ENCODE measurements at places on chromosomes 4 and X. TPM values are rescaled to one million over a fixed set of nuclear protein-coding genes. Genes with fewer than 3 reads are reported as not detected.

The VCX3A gene
- total RNA-seq = not detected

The VCX gene
- total RNA-seq = not detected

The TEX11 gene
- not detected for total RNA-seq

The GPR143 gene
- 1.8 TPM for total RNA-seq

The CXCL6 gene
- total RNA-seq = 18.5 TPM

The KANTR gene
- 5.9 TPM for total RNA-seq

The BRS3 gene
- total RNA-seq = not detected

The NKAP gene
- 7.1 TPM for total RNA-seq

The PPP1R3F gene
- total RNA-seq = 5.6 TPM

The HSPA4L gene
- total RNA-seq = 8.0 TPM

The ADAMTS3 gene
- 4.2 TPM for total RNA-seq

The PRRG3 gene
- 0.17 TPM for total RNA-seq

The GPR82 gene
- not detected for total RNA-seq

- no peak for DNase-seq
These were observed 57.3 kb downstream of the DMP1 start for GRCh38 chr4:87707279-87707918.

- DNase-seq = peak; percentile 49
These were observed 14.1 kb upstream of the MGST2 start for GRCh38 chr4:139651282-139652194.

DNA sequence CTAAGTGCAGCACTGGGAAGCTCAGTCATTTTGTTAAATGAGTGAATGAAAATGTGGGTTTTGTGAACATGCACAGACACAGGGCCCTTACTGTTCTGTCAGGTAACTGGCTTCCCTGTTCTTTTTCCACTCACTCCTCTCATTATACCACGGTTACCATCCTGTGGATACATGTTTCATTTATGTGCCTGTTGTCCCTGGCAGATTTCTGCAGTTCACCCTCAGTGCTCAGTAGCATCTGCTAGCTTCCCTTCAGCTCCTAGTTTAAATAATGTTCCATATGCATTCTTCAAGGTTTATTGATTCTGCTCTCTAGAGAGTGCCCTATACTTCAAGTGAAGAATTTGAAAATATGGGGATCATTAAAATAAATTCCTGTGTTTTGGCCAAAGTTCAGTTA, 1634.3 kb upstream of the ADGRL3 start:
- DNase-seq = no peak

GRCh38 chrX:53223068-53223693, 1.8 kb downstream of the KDM5C start:
- no peak for DNase-seq

DNA sequence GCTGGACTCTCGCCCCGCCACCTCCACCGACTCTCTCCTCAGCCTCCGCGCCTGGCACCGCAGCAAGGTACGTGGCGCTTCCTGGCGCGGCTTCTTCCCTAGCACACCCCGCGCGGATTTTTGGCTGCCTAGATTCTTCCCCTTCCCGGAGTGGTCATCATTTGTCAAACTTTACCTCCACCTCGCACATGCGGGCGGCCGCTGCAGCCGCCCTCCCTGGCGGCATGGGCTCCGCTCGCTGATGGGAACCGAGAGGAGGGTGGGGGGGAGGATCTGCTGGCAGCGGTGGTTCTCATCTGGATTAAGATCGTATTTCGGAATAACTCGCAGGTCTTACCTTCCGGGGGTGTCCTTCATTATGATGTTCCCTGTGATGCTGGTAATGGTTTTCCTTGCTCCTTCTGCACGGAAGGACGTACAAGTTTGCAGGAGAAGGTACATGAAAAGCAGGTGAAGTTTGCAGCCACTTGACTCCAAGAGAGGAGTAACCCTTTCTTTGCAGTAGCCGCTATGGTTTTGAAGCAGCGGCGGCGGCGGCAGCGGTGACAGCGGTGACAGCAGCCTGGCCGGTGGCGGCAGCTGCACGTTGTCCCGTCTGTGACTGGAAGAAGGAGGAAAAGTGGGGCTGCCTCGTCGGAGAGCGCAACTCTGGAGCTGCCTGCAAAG, 2183.9 kb upstream of the TENM3 start:
- DNase-seq = peak; percentile 1

GRCh38 chrX:56788717-56789122, 59.7 kb downstream of the NBDY start:
- DNase-seq = no peak

DNA sequence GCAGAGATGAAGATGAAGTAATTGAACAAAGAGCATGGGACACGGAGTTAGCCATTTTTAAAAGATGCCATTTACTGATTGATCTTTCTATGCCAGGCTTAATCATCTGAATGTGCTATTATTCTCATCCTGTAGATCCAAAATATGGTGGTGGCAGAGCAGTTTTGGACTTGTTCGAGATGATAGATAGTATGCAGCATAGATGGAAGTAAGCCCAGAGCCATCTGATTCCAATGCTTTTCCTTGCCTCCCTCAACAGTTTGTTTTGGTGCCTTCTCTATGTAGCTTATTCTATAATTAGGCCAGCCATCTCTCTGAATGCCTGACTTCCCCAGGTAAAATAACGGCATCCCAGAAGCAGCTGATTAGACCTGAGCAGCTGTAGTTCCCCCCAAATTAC, 152.6 kb upstream of the CLNK start:
- no peak for DNase-seq

DNA sequence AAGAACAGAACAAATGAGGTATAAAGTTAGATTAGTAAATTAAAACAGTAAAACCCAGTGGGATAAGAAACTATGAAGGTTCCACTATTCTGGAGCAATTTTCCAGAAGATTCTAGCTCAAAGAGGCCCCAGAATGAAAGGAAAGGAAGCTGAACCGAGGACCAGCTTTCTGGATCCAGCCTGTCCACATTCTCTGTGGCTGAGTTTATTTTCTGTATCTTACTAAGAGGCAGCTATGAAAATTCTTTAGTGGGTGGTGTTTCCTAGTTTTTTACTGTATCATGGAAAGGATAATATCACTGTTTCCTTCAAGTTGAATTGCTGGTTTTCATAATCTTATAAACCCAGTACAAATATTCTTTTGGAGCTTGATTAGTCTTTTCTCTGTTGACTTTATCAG, 11.8 kb downstream of the DAPP1 start:
- no peak for DNase-seq

GRCh38 chr4:121950212-121950679, 1.6 kb downstream of the TRPC3 start:
- DNase-seq = peak; percentile 36

- DNase-seq = peak; percentile 66
These were observed 278.1 kb upstream of the ARSJ start for GRCh38 chr4:114257501-114257900.

DNA sequence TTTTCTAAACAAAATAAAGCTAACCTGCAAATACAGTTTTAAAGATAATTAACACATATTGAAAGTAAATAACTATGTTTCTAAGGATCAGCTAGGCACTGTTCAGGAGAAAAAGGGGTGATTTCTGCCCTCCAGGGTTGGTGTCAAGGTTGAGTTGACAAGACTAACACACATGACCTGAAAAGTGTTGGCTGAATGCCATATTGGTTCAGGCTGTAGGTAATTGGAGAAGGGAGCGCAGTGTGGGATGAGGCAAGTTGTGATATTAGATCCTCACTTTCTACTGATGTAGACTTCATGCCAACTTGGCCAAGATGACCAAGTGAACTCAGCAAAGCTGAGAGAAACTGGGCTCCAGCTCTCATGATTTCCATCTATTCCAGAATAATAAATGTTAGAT, 42.2 kb downstream of the PPM1K start:
- DNase-seq = no peak

- DNase-seq = no peak
These were observed 25.4 kb upstream of the TNIP3 start for GRCh38 chr4:121189326-121190215.

- DNase-seq = no peak
These were observed 40.8 kb downstream of the RHOXF2B start for GRCh38 chrX:120036704-120037103.

- no peak for DNase-seq
These were observed 93.6 kb upstream of the PTPN13 start for GRCh38 chr4:86500527-86500926.

- DNase-seq = peak; percentile 14
These were observed 540.9 kb downstream of the PPP4R3C start for GRCh38 chrX:26922278-26922677.

GRCh38 chrX:5876984-5877596, 351.6 kb downstream of the NLGN4X start:
- no peak for DNase-seq

GRCh38 chrX:39652336-39652735, 445.4 kb downstream of the BCOR start:
- DNase-seq = no peak

DNA sequence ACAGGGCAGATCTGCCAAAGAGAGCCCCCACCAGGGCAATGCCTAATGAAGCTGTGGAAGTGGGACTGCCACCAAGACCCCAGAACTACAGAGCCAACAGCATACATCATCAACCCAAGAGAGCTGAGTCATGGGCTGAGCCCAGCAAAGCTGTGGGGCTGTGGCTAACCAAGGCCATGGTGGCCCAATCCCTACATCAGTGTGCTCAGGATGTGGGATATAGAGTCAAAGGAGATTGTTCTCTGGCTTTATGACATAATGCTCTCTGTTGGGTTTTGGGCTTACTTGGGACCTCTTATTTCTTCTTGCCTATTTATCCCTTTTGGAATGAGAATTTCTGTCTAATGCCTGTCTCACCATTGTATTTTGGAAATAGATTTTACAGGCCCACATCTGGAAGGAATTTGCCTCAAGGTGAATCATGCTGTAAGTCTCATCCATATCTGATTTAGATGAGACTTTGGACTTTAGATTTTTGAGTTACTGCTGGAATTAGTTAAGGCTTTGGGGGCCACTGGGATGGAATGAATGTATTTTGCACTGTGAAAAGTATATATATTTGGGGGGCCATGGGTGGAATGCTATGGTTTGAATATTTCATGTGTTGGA, 5.4 kb upstream of the PRDM5 start:
- peak; percentile 2 for DNase-seq

- no peak for DNase-seq
These were observed 51.8 kb upstream of the MAGEC2 start for GRCh38 chrX:142256935-142257334.

DNA sequence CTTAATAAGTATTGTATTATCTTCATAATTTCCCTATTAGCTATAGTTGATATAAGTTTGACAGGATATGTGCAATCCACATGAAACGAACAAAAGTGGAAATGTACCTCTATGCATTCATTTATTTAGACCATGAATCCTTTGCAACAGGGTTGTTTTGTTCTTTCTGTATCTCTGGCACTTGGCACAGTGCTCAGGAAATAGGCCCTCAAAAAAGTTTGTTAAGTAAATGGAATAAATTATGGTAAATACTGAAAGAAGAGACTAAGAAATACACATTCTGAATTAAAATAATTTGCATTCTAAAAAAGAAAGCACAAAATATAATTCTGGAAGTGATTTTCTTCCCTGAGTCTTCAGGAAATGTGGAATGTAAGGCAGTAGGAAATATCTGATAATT, 39.3 kb downstream of the TAPT1 start:
- DNase-seq = no peak

DNA sequence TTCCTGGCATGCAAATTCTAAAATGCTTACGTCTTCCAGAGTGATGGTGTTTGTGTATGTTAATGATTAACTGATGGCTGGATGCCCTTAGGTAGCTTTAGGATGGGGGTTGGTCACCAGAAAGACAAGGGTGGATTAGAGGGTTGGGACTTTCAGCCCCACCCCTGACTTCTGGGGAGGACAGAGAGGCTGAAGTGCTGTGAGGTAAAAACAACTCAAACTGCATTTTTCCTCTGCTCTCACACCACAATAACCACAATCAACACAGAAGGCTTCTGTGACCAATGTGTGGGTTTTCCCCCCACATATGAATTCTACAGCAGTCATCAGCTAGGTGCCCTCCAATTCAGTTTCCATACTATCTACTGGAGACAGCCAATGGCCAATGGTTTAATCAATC, 18.7 kb upstream of the DDIT4L start:
- DNase-seq = peak; percentile 12

DNA sequence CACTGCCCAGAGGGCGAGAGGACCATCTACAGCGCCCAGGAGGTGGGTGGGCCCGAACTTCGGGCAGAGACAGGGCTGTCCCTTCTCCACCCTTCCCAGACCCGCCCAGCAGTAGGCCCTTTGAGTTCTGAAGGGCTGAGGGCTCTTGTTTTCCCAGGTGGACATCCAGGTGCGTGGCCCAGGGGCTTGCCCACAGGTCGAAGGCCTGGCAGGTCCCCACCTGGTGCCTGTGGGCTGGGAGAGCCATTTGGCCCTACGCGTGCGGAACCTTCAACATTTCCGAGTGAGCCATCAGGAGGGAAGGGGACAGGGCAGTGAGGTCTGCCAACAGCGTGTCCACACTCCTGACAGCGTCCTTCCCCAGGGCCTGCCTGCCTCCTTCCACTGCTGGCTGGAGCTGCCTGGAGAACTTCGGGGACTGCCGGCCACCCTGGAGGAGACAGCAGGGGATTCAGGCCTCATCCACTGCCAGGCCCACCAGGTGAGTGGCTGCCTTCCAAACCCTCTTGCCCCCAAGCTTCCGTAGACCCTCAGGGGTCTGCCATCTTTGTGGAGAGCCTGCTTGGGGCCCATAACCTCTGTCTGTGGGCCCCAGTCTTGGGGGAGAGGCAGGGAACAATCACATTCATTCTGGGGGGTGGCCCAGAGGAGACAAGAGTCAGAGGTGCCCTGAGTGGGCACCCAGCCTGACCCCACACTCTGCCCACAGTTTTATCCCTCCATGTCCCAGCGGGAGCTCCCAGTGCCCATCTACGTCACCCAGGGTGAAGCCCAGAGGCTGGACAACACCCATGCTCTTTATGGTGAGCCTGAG, 6.8 kb downstream of the PLXNB3 start:
- DNase-seq = no peak

DNA sequence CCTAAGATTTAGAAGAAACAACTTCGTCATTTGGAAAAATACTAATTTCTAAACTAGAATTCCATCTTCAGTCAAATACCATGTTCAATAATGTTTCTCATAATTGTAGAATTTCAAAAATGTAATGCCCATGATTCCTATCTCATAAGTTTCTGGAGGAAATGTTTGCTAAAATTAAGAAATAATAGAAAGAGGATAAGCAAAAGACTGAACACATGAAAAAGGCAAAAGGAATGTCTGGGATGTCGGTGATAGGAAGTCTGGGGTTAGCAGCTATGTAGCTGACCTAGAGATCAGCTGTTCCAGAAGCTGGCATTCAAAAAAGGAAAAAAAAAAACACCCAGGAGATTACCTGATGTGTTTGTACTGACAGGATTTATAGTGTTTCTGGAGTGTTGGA, 18.9 kb upstream of the PCDH10 start:
- peak; percentile 85 for DNase-seq

GRCh38 chr4:84672177-84672576, 89.2 kb downstream of the CDS1 start:
- DNase-seq = no peak

- no peak for DNase-seq
These were observed 872.1 kb downstream of the PCDH7 start for GRCh38 chr4:31592293-31592692.

DNA sequence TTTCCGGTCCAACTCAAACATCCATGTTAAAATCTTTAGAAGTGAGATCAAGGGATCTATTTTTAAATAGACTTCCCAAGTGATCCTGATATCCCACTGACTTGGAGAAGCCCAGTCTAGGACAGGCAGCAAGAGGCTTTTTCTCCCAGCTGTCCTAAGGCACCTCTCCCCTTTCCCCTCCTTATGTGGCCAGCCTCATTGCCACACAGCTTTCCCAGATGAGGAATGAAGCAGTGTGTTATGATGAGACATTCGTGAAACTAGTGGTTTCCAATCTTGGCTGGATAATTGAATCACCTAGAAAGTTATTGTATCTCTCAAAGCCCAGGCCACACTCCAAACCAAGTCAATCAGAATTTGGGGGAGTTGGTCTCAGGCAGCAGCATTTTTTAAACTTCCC, 16.8 kb upstream of the HSD17B13 start:
- DNase-seq = no peak

- DNase-seq = no peak
These were observed at the start of gene CFAP47 for GRCh38 chrX:35919536-35920309. Gene CFAP47 (plus strand): TSS chrX:35919734. CDS start chrX:35919800, 66 bp downstream.
